ENCODE measurements at places on chromosomes 7 and 10.

GRCh38 chr10:118545381-118545780 is 50.1 kb downstream of the PRLHR start:
- DNase-seq = no peak

GRCh38 chr10:110648692-110649346 is 4.7 kb downstream of the RBM20 start:
- DNase-seq = no peak

DNA sequence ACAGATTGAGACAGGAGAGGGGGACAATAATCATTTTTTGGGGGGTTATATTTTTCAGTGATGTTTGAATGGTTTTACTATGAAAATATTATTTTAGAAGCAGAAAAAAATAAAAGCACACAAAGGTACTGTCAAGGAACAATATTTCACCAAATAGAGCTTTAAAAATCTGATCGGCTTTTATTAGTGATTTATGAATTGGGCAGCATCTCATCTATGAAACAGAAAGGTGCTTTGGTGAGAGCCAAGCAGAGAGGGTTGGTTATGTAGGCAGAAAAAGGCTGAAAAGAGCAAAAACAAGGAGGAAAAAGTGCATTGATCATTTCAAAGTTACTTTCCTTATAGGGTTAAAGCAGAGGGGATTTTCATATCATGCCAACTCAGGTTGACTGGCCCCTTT is 26.4 kb upstream of the CPA2 start:
- DNase-seq = no peak

GRCh38 chr7:42285383-42285824 is 48.4 kb upstream of the GLI3 start:
- DNase-seq = no peak

- DNase-seq = no peak
These were observed 283.4 kb downstream of the GRID1 start for GRCh38 chr10:86083206-86083605.

DNA sequence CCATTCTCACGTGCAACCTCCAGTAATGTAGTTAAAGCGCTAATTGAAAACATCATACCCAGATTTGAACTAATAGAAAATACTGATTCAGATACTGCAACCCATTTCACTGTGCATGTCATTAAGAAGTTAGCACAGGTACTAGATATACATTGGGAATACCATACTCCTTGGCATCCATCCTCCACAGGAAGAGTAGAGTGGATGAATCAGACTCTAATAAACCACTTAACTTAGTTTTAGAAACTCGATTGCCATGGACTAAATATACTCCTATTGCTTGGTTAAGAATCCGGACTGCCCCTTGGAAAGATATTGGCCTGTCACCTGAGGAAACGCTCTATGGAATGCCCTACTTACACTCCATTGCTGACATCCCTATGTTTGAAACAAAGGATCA is 9.5 kb downstream of the AKR1B15 start:
- DNase-seq = no peak

DNA sequence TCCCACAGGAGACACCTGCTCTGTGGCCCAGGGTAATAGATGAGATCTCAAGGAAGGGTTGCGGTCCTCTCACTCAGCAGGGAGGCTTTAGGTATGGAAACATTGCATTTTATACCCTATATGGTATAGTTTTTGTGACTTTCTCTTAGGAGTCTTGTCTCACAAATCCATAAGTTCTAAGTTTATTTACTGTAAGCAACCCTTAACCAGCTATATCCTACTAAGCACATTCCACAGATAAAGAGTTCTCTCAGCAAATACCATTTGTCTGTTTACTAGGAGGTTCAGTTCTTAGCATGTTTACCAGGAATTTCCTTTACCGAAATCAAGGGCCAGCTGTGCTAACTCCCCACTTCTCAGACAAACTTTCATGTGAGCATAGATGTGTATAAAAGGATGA is 66.9 kb downstream of the ANLN start:
- no peak for DNase-seq

DNA sequence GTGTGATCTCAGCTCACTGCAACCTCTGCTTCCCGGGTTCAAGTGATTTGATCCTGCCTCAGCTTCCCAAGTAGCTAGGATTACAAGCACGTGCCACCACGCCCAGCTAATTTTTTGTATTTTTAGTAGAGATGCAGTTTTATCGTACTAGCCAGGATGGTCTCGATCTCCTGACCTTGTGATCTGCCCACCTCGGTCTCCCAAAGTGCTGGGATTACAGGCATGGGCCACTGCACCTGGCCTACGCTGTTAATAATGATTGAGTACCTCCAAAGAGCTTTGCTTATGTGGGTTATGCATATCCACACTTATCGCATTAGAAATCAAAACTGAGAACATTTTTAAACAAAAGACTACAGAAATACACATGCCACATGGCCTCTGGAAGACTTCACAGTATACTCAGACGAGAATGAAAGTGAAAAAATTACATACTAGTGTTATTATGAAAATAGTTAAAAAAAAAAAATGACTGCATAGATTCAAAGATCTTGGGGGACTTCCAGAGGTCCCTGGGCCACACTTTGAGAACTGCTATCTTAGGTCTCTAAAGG is 25.4 kb downstream of the RPP38 start:
- no peak for DNase-seq

GRCh38 chr10:25615926-25616325 is 318.1 kb upstream of the MYO3A start:
- DNase-seq = no peak

GRCh38 chr10:63477927-63478326 is 12.2 kb upstream of the JMJD1C start:
- DNase-seq = no peak

DNA sequence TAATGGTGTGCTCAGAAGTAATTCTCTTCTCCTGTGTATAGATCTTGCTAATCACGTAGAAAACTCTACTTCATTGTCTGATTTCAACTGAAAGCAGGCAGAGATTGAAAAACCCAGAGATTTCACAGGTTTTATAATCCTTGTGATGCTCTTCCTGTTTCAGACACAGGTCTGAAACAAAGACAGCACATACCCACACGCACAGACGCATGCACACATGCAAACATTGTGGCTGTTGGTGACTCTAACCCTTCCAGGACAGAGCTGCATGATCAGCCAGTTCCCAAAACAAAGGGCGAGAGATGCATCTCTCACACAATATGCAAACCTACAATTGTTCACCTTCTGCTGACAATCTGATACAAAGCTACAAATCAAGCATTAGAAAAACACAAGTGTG is 11.1 kb upstream of the TFEC start:
- no peak for DNase-seq

GRCh38 chr10:114694752-114695151 is 36.7 kb upstream of the ABLIM1 start:
- peak; percentile 9 for DNase-seq

DNA sequence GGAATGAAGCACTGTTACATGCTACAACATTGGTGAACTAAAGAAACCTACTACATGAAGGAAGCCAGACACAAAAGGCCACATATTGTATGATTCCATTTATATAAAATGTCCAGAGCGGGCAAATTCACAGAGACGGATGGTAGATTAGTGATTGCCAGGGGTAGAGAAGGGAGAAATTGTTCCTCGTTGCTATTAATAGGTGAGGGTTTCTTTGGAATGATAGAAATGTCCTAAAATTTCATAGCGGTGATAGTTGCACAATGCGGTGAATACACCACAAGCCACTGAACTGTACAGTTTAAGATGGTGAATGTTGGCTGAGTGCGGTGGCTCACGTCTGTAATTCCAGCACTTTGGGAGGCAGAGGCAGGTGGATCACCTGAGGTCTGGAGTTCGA is 29.0 kb downstream of the DENND2A start:
- DNase-seq = no peak

DNA sequence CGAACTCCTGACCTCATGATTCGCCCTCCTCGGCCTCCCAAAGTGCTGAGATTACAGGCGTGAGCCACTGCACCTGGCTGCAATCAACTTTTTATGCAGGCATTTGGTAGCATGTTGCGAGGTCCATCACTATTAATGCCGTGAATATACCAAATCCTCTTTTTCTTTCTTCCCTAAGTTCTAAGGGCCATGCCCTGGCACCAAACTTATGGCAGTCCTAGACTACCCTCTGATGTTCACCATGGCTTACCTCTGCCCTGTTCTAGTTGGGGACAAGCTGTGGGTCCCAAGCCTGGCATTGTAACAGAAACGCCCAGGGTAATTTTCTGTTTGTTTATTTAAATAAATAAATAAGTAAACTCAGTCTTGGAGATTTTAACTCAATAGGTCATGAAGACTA is 13.3 kb downstream of the PRSS2 start:
- DNase-seq = no peak

DNA sequence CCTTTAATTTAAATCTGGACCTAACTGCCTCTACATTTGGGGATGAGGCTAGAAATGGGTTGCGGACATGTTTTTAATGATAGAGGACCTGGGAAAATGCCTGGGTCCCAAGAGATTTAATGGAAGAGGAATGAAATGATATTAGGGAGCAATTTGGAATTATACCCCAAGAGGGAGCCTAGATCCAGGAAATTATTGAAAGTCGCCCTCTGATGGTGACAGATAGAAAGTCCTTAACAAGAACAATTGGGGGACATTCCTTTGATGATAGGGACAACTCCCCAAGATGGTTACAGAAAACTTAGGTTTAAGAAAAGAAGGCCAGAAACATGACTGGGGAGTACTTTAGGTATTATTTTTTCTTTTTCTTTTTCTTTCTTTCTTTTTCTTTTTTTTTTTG is 9.5 kb upstream of the TSGA13 start:
- DNase-seq = no peak

GRCh38 chr10:75395066-75395931 is 6.3 kb downstream of the ZNF503 start:
- DNase-seq = no peak

DNA sequence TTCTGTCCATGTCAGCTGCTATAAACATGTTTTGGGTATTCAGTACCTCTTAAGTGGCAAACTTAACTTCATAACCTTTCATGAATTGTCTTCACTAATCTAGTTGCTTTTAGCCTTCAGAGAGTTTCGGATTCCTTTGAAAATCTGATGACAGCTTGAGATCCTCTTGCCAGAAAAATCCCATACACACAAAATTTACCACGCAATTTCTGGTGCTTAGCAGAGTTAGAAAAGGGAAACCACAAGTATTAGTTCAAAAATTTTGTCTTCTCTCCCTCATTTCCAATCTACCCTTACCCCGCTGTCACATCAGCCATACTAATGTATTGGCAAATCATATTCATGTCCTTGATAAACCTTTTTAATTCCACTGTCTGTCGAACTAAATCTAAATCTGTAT is 72.7 kb upstream of the TMEM106B start:
- no peak for DNase-seq

DNA sequence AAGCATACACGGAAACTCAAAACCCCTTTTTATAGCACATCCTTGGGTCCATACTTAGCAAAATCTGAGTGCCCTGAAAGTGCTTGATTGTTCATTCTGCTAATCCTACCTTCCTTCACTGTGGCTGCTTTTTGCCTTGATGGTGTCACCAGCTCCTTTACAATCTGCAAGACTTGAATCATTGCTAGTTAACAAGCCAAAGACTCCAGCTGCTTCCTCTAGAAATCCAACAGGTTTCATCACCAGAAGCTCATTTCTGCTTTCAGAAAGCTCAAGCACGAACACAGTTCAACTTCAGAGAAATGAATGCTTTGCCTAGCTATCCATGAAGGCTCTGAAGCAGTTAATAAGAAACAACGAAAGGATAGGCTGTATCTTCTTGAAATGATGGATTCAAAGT is 38.0 kb downstream of the USP6NL start:
- no peak for DNase-seq

DNA sequence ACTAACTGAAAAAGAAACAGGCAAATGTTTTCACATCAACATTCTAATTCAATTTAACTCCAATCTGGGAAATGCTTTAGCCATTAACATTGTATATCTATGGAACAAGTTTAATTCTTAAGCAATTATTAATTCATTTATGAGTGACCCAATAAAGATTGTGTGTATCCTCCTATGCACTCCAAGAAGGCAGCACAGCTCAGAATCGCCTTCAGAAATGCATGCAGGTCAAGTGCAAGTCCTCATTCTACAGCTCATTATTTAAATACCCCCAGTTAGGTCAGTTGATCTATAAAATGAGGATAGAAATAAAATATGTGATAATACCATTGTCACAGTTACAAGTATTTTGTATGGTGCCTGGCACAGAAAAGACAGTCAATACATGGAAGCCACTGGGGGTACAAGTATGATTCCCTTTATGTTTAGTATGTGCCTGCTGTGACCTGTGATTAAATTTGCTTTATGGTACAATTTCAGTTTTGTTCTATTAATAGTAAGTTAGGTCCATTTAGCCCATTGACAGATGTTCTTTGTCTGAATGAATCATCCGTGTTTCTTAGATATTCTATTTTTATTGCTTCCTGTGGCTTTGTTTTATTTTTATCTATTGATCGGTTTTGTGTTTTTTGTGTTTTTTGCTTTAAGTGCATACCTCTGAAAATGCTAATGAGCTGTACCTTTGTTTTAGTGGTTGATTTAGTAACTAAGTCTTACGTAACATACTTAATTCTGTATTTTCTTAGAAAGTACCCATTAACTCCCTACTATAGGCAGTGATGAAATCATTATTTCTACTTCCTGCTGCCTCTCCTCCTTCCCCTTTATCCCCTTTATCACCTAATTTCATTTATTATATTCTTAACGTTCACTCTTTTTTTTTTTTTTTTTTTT is 42.8 kb downstream of the CPXM2 start:
- no peak for DNase-seq

- DNase-seq = no peak
These were observed 10.8 kb downstream of the ICA1 start for GRCh38 chr7:8251195-8251594.

- DNase-seq = no peak
These were observed 3.0 kb upstream of the PRSS37 start for GRCh38 chr7:141844256-141844655.

DNA sequence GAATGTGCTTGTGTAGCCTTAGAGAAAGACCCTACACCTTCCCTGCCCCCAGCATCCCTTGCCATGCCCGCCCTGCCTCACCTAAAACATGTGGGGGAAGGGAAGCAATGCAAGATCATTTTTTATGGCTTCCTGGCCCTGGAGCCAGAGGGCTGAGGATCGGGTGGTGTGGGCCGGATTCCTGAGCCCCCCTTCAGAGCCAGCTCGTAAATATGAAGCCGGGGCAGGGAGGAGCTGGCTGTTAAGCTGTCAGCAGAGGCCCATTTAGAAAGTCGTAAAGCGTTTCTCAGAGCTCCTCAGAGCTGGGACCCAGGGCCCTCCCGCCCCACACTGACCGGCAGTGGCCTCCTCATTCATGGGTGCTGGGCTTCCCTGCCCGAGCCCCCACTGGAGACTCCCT is 23.9 kb downstream of the UNC5B start:
- no peak for DNase-seq

GRCh38 chr10:79982362-79982800 is 33.5 kb upstream of the SFTPD start:
- DNase-seq = no peak

GRCh38 chr7:92246360-92247101 is 757 bp downstream of the ANKIB1 start:
- DNase-seq = peak; percentile 7

All from T-helper 9 cell (primary cell).